Bone marrow (tissue), 2 donors: ENCODE measurements at places on chromosomes 16 and 17.

DNA sequence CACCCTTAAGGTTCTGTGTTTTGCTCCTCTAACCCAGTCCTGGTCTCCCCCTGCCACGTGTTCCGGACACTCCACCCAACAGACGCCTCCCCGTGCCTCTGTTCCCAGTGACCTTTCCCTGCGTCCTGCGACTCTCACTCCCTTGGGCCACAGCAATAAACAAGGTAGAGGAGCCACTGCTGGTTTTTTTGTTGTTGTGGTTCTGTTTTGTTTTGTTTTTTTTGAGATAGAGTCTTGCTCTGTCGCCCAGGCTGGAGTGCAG, 3.7 kb upstream of the NPW start:
- no peak for DNase-seq

DNA sequence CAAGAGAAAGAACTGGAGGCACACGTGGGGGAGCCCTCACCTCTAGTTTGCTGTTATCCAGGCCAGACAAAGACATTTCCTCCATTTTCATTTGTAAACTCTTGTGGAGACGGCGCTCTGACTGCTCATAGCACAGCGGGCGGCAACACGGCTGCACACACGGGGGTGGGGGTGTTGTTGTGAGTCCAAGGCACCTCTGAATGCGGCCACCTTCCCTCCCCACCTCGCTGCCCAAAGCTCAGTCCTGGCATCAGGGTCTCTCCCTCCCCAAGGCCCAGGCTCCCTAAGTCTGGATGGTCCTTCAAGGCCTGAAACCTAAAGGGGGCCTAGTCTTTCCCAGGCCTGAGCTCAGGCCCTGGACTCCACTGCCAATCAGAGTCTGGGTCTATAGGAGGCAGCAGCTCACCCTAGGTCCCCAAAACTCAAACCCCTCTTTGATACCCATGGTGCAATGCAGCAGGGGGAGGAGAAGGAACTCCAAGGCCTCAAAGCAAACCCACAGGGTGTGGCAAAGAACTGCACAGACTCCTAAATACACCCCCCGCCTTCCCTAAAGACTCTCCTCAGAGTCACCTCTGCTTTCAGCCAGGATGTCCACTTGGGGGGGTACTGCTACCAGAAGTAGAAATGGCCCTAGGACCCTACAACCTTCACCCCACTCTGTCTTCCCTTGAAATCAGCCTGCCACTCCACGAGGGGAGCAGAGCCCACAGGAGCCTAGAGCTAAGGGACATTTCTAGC, 1.5 kb downstream of the ATXN7L3 start:
- DNase-seq, result peak; percentile 91

GRCh38 chr16:2752850-2753732, 653 bp downstream of the SRRM2 start:
- no peak for DNase-seq

DNA sequence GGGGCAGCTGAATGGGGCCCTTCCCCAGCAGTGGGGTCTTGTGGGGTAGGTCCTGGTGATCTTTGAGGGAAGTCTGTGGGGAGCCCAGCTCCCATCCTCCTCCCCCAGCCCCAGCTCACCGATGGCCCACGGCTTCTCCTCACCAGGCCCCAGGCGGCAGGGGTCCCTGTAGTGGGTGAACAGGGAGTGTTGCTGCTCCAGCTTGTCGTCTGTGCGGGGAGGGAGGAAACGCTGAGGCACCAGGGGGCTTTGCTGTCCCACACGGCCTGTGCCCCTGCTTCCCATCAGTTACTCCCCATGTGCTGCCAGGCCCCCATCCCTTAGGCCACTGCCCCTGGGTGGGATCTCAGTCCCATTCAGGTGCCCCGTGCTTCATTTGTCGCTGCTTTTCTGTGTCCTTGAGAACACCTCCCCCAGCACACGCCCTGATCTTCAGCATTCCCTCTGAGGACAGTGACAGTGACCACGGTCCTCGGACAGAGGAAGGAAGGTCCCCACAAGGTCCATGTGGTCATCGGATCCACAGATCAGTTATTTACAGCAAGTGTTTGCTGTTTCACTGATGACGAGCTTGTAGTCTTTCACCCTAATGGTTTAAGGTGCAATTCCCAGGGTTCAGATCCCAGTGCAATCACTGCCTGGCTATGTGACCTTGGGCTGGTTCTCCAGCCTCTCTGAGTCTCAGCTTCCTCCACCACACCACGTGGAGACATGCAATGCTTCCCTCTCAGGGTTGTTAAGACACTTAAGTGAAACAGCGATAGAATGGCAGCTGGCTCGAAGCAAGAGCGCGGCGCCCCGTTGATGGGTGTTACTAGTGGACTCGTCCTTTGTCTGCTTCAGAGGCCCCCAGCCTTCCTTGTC, 53.1 kb downstream of the PRMT7 start:
- DNase-seq, result no peak

- DNase-seq, result no peak
Measured at GRCh38 chr16:1775846-1776671, 3.1 kb upstream of the MRPS34 start.

- DNase-seq, result no peak
Measured at GRCh38 chr17:60327901-60328273, 64.0 kb downstream of the USP32 start.

DNA sequence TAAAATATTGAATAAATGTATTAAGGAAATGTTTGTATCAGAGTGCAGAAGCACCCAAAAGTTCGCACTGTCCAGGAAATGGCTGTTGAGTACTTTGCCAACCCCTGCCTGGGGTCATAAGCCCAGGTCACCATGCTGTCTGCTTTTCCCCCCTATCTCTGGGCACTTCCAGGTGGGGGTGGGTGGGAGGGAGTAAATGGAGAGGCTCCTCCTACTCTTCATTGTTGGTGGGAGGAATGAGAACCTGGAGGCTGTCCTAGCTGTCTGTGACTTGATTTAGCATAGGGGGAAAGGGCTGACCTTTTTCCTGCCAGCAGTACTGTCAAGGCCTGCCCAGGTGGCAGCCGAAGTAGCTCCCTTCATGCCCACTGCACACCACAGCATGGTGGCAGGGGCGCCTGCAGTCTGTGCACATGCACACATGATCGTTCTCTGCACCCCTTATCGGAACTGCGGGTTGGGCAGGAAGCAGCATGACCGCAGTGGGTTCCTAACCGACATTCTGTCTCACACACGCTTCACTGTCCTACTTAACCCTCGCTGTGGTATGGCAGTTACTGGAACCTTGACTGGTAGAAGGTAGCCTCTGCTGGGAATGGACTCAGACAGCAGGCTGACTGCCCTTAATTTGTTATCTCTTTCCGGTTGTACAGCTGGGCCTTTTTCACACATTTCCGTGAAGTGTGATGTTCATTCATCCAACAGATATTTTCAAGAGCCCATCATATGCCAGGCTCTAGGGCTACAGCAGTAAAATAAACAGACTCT, 41.5 kb downstream of the LDHD start:
- DNase-seq, result no peak

DNA sequence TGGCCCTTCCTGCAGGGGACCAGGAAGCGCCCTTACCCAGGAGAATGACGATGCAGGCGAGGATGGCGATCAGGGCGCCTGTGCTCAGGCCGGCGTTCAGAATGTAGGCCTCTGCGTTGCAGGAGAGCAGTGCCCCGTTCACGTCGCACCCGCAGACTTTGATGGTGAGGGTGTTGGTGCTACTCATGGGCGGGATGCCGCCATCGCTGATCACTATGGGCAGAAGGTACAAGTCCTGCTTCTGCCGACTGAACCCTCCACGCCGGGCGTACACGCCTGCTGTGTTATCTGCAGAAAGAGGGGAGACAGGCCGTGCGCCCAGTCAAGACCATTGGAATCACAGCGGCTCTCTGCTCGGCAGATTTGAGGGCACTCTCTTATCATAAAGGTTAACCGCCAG, 171.1 kb downstream of the CDH11 start:
- DNase-seq, result no peak

DNA sequence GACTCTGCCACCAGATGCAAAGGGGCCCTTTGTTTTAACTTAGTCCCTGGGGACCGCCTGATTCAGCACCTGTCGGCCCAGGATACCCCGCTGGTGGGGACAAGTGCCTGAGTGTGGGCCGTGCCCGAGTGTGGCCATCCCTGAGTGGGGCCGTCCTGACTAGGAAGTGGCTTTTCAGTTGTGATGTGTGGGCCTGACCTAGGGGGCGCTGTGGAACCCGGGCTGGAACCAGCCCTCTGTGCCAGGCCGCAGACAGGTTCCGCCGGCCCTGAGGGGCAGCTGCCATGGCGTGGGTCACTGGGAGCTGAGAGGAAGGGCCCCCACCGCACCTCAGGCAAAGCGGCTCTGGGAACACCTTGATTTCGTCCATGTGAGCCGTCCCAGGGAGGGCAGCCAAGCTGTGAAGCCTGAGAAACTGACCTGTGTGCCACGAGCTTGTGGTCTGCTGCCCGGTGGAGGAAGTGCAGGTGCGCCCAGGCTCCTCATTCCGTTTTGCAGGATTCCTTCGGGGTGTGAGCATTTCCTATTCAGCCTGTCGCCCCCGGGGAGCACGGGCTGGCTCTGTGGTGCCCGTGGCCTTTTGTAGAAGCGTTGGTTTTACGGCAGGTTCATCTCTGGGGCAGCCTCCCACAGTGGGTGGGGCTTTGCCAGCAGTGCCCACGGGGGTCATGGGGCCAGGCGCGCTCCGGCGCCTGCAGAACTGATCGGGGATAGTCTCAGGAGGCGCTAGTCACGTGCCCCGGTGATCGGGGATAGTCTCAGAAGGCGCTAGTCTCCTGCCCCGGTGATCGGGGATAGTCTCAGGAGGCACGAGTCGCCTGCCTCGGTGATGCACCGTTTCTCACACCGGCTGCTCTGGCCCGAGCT, 5.3 kb downstream of the RPL13 start:
- peak; percentile 18 for DNase-seq

GRCh38 chr17:31593806-31594205, 202.3 kb downstream of the RAB11FIP4 start:
- DNase-seq, result no peak

DNA sequence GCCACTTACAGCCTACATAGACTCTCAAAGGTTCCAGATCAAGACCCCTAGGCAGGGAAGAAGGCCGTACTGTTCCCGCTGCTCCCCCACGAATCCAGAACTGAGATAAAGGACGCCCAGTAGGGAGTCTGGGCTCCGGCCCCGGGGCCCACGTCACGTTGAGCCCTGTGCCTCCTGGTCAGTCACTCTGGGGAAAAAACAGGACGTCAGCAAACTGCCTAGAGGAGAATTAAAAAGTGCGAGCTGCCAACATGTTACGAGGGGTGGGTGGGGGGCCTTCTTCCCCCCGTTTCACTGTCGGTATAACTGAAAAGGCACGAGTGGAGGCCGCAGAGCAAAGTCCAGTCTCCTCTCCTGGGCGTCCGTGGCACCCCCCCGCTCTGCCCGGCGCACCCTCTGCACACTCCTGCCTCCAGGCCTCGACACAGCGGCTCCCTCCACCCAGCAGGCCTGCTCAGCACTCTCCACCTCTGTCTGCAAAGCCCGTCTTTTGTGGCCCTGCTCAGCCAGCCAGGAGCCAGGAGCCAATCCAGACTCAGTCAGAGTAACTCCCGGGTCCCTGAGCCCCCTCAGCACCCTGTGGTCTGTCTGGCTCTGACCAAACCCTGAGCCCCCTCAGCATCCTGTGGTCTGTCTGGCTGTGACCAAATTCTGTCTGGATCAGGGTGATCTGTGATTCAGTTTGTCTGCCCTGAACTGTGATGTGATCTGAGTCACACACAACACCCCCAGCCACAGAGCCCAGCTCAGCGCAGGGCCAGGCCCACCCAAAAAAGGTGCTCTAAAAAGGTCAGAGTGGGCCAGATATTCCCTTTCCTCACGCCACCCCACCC, 6.2 kb downstream of the ITGAE start:
- no peak for DNase-seq

DNA sequence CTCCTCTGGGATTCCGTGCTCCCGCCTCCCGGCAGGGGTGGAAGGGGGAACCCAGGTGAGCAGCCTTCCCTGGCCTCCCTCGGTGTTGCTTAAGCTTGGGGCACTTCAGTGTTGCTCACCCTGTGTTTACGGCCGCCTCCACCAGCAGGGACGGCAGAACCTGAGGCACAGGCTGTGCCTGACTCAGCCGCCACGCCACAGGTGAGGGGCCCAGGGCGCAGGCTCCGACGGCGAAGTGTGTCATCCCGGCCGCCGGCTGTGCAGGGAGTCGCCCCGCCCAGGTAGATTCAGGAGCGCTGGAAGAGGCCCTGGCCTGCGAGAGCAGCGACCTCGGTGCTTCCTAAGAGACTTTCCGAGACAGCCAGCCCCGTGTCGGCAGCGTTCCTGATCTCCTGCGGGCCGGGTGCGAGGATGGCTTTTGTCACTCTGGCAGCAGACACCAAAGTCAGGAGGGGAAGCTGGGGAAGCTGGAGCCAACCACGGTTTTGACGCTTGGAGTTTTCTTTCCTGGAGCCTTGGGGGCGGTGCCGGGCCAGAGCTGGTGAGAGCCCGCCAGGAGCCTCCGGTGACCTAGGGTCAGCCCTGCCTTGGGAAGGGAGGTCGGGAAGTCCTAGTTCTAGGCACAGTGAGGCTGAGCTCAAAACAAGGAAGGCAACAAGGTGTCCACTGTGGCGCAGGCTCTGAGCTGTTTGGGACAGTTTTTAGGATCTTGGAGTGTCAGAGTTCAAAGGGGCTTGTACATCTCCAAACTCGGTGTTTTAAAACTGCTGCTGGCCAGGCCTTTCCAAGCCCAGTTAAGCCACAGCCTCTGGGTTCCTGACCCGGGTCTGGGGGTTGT, 2.1 kb downstream of the GSE1 start:
- no peak for DNase-seq

DNA sequence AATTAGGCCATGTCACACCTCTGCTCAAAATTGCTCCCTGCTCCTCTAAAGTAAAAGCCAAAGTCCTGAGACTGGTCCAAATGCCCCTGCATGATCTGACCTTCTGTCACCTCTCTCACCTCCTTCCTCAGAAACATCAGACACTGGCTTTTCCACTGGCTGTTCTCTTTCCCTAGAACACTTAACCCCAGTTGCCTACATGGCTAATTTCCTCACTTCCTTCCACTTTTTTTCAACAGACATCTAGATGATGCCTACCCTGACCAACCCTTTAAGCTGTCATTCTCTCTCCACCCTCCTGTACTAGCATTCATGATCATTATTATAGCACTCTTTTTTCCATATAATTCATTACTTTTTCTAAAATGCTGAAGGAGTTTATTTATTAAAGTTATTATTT, 31.0 kb downstream of the CCT6B start:
- DNase-seq, result no peak

DNA sequence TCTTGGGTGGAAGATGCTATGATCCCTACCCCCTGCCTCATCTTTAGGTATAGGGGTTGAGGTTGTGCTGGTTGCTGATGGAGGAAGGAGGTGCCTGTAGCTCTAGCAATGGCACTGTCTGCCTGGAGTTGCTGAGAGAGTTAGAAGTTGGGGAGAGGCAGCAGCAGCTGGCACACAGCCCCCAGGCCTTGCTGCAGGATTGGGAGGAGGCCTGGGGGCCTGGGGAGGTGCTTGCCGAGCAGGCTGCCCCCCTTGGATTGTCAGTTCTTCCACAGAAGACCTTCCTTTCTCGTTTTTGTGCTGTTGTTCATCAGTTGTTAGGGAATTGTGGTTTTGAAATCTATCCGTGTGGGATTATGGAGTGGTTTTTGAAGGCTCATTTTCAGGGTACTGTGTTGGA, 52.9 kb downstream of the SEC14L1 start:
- DNase-seq, result no peak

- DNase-seq, result no peak
Measured at GRCh38 chr17:30886187-30886586, 19.9 kb downstream of the TEFM start.

GRCh38 chr16:6684076-6684673, 648.5 kb upstream of the RBFOX1 start:
- no peak for DNase-seq
